ENCODE measurements at places on chromosomes 11 and 22.

DNA sequence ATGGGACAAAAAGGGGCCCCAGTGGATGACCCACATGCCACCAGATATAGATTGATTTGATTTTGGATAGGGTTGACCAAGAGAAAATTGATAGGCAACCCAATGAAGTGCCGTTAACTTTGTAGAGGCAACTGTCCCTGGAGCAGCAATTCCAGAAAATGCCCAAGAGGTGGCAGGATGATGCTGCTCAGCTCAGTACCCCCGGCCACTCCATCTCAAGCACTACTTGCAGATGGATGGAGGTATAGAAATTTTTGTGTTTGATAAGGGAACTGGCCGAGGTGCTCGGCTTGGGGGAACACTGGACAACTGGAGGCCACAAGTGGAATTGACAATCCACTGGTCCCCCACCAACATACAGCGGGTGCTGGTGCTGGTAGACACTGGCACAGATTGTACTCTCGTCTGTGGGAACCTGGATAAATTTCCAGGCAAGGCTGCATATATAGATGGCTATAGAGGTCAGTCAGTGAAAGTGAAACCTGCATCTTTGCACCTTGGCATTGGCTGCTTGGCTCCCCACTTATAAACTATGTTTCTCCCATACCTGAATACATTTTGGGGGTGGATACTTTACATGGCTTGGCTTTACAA, 86.3 kb downstream of the CCDC83 start:
- peaks cover 30% of the 10 kb centered on the region for H3K4me1 ChIP-seq
- peaks cover 14% of the 10 kb centered on the region for H3K36me3 ChIP-seq
- no peak overlapping the region for H3K4me3 ChIP-seq
- H3K27ac ChIP-seq = no peak overlapping the region
- H3K27me3 ChIP-seq = no peaks in the 10 kb centered on the region

- no peak overlapping the region for H3K4me3 ChIP-seq
- no peaks in the 10 kb centered on the region for H3K4me1 ChIP-seq
- no peaks in the 10 kb centered on the region for H3K36me3 ChIP-seq
- no peak overlapping the region for H3K27ac ChIP-seq
- DNase-seq = no peak
- H3K27me3 ChIP-seq = peaks cover 7% of the 10 kb centered on the region
Measured at GRCh38 chr11:118099838-118100556, 13.2 kb upstream of the SMIM35 start.

GRCh38 chr22:36258701-36259614, 6.0 kb downstream of the APOL1 start:
- H3K4me3 ChIP-seq = peak overlapping the region; percentile 72
- H3K27ac ChIP-seq = peak overlapping the region; percentile 78
- no peaks in the 10 kb centered on the region for H3K27me3 ChIP-seq
- peaks cover 11% of the 10 kb centered on the region for H3K36me3 ChIP-seq
- peaks cover 51% of the 10 kb centered on the region for H3K4me1 ChIP-seq

GRCh38 chr11:123047266-123047946, 14.5 kb downstream of the HSPA8 start:
- H3K27me3 ChIP-seq = no peaks in the 10 kb centered on the region
- DNase-seq = no peak
- H3K4me3 ChIP-seq = no peak overlapping the region
- no peak overlapping the region for H3K27ac ChIP-seq

DNA sequence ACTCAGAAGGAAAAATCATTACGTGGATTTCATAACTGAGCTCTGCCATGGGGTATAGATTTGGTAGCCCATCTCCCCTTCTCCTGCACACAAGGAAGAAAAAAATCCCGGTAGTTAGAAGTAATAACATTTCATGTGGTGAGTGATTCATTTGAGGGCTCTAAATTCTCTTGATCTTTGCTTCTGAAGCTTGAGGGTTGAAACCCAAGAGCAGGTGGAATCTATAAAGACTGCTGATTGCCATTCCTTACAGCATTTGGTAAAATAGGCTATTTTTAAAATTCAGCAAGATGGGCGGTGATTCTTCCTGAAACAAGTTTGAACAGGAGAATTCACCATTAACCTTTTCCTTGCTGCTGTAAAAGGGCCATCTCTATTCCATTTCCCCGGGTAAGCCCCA, 266.1 kb downstream of the CADM1 start:
- H3K4me1 ChIP-seq = no peaks in the 10 kb centered on the region
- H3K4me3 ChIP-seq = no peak overlapping the region
- H3K27me3 ChIP-seq = no peaks in the 10 kb centered on the region
- DNase-seq = no peak

DNA sequence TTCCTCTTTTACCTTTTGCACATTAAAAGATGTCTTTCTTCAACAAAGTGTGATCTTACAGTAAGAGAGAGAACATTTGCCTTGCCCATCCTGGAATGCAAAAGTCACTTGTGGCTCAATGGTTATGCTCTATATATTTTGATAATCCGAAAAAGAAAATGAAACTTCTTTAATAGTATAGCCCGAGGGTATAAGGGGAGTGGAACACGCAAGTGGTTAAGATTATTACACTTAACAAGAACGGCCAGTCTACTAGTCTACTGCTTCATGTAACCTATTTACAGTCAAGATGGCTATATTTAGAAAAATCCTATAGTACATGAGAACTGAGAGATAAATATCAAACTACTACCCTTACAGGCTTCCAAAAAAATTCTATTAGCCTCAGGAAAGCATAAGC, 86.1 kb downstream of the CADM1 start:
- no peak for DNase-seq
- no peaks in the 10 kb centered on the region for H3K36me3 ChIP-seq
- no peak overlapping the region for H3K27ac ChIP-seq
- H3K27me3 ChIP-seq = no peaks in the 10 kb centered on the region
- no peak overlapping the region for H3K4me3 ChIP-seq

DNA sequence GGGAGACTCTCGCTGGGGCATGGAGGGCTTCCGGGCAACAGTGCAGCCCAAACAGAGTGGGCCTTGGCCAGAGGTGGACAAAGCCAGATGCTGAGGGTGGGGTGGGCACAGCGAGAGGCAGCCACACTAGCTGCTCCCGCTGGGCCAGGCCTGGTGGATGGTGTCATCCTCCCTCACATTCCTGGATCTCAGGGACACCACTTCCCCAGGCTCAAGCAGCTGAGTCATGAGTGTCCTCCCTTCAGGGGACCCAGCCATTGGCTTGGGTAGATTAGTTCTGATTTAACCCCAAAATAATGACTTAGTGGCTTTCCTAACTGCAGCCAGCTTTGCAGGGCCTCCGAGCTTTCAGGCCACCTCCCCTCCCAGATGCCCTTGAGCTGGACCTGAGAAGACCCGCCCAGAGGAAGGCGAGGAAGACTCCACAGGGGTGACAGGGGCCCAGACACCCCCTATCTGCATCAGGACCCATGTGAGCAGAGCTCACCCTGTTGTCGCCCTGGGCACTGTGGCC, 25.9 kb upstream of the WNT7B start:
- H3K4me3 ChIP-seq = no peak overlapping the region
- peaks cover 19% of the 10 kb centered on the region for H3K4me1 ChIP-seq
- no peaks in the 10 kb centered on the region for H3K27me3 ChIP-seq
- no peak overlapping the region for H3K27ac ChIP-seq
- DNase-seq = no peak
- no peaks in the 10 kb centered on the region for H3K36me3 ChIP-seq

GRCh38 chr11:22901603-22902002, 41.3 kb upstream of the CCDC179 start:
- H3K4me3 ChIP-seq = no peak overlapping the region
- no peaks in the 10 kb centered on the region for H3K27me3 ChIP-seq
- H3K4me1 ChIP-seq = no peaks in the 10 kb centered on the region

DNA sequence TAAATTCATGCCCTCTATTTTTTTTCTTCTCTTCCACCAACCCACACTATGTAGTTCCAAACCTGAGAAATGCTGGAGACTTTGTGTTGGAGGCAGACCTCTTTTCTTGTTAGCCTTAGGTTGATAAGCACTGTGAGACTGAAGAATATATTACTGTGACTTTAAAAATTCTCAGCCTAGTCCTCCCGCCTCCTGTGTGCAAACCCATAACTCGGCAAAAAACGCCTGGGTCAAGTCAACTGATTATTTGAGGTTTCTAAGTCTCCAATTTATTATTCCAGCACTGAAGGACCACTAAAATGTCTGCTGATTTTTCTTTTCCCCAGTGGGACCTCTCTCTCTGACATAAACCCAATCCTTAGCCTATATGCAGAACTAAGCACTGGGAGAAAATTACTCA, 1946.0 kb upstream of the RAG2 start:
- no peaks in the 10 kb centered on the region for H3K36me3 ChIP-seq
- no peaks in the 10 kb centered on the region for H3K4me1 ChIP-seq
- DNase-seq = no peak
- H3K4me3 ChIP-seq = no peak overlapping the region
- no peak overlapping the region for H3K27ac ChIP-seq
- H3K27me3 ChIP-seq = no peaks in the 10 kb centered on the region

DNA sequence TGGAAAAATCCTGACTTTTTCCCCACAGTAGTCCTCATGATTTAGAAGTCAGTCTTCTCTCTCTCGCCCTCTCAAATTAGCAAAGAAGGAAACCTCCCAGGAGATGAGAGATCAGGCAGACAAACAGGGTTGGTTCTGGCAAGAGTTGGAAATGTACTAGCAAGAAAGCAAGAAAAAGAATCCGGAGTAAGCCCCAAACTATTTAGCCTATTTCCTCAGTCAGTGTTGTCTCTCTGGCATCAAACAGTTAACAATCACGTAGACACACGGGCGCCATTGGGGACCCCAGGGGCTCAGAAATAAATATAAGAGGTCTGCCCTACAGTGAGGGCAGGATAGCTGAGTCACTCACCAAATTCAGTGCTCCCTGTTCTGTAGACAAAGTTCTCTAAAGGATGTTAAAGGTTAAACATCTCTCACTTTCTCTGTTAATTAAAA, 4.7 kb downstream of the C11orf52 start:
- no peak overlapping the region for H3K4me3 ChIP-seq
- H3K4me1 ChIP-seq = peaks cover 13% of the 10 kb centered on the region
- peaks cover 6% of the 10 kb centered on the region for H3K27me3 ChIP-seq
- no peak for DNase-seq
- H3K27ac ChIP-seq = no peak overlapping the region

GRCh38 chr11:12842933-12843636, 166.0 kb upstream of the RASSF10 start:
- H3K36me3 ChIP-seq = no peaks in the 10 kb centered on the region
- no peaks in the 10 kb centered on the region for H3K4me1 ChIP-seq
- no peak overlapping the region for H3K4me3 ChIP-seq
- H3K27me3 ChIP-seq = peaks cover 25% of the 10 kb centered on the region

DNA sequence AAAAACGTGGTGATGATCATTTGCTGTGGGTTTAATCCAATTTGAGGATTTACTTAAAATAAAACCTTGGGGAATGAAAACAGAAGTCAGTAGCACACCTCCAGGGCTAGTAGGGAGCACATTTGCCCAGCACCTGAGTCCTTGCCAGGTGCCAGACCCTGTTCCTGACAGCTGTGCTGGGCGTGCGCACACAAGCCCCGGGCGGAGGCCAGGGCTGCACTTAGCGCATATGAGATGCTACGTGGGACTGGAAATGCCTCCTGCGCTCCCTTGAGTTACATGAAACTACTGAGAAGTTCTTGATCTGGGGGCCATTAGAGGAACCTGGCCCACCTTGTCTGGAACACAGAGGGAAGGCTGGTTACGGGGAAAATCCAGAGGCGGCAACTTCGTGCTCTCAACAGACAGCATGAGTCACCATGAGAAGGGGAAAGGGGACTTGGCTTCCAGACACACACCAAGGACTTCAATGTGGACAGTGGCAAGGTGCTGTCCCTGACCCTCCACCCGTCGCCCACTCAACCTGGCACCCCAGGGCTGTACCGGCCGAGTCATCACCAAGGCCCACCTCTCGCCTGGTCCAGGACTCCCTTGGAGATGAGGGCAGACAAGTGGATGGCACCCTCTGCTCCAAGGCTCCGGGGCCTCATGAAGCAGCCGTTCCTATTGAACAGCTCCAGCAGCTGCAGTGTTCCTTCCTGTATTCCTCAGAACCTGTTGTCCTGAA, 1468.6 kb downstream of the BRD1 start:
- no peak for DNase-seq
- H3K36me3 ChIP-seq = no peaks in the 10 kb centered on the region
- peaks cover 10% of the 10 kb centered on the region for H3K27me3 ChIP-seq
- no peak overlapping the region for H3K27ac ChIP-seq

DNA sequence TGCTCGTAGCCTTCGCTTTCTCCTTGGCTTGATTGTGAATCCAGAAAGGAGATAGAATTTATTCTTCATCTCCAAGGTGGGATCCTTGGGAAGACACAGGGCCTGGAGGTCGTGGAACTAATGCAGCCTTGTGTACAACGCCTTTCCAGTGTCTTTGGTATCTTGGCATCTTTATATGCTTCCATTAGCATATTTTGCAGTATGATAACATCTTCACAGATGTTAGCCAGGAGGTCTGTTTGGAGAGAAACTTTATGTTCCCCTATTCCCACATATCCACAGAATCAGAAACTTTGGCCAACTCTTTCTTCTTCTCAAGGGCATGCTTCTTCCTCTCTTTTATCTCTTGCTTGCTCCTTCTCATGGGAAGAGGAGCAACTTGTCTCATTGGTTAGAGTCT, 101.2 kb downstream of the TRIM44 start:
- peaks cover 3% of the 10 kb centered on the region for H3K36me3 ChIP-seq
- no peak for DNase-seq
- H3K4me1 ChIP-seq = peaks cover 15% of the 10 kb centered on the region
- H3K4me3 ChIP-seq = no peak overlapping the region

DNA sequence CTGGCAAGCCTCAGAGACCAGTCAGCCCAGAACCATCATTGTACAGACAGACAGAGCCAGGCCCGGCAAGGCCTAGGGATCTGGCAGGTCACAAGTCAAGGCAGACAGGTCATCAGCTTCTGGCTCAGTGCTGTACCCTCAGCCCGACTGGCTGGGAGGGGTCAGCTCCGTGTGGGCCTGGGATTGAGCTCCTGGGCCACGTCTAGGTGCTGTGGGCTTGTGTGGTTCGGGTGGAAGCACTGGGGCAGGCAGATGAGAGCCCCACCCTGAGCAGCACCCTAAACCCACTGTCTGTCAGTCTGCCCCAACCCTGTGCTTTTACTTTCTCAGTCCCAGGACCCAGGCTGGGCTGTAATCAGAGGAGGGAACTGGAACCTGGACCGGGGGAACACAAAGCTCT, 26.9 kb upstream of the P2RY2 start:
- no peak overlapping the region for H3K4me3 ChIP-seq
- no peak overlapping the region for H3K27ac ChIP-seq
- H3K36me3 ChIP-seq = no peaks in the 10 kb centered on the region
- DNase-seq = no peak
- no peaks in the 10 kb centered on the region for H3K4me1 ChIP-seq

- peaks cover 23% of the 10 kb centered on the region for H3K27me3 ChIP-seq
- no peak for DNase-seq
- H3K36me3 ChIP-seq = no peaks in the 10 kb centered on the region
- H3K4me1 ChIP-seq = no peaks in the 10 kb centered on the region
Measured at GRCh38 chr22:48811885-48812284, 1015.8 kb downstream of the BRD1 start.

GRCh38 chr11:3126901-3127691, 38.0 kb downstream of the OSBPL5 start:
- H3K36me3 ChIP-seq = no peaks in the 10 kb centered on the region
- no peaks in the 10 kb centered on the region for H3K4me1 ChIP-seq
- H3K27ac ChIP-seq = no peak overlapping the region
- DNase-seq = no peak

GRCh38 chr11:10351765-10352641, 47.1 kb downstream of the ADM start:
- no peaks in the 10 kb centered on the region for H3K36me3 ChIP-seq
- no peak overlapping the region for H3K27ac ChIP-seq
- no peaks in the 10 kb centered on the region for H3K4me1 ChIP-seq
- H3K4me3 ChIP-seq = no peak overlapping the region
- no peak for DNase-seq
- peaks cover 6% of the 10 kb centered on the region for H3K27me3 ChIP-seq
